ENCODE measurements at places on chromosomes 5 and 9.
A peak's percentile ranks its signal among the peaks of the same experiment; 100 is the strongest.

GRCh38 chr9:35085078-35085477 lies 5.3 kb upstream of the FANCG start:
- peak; percentile 35 for DNase-seq

DNA sequence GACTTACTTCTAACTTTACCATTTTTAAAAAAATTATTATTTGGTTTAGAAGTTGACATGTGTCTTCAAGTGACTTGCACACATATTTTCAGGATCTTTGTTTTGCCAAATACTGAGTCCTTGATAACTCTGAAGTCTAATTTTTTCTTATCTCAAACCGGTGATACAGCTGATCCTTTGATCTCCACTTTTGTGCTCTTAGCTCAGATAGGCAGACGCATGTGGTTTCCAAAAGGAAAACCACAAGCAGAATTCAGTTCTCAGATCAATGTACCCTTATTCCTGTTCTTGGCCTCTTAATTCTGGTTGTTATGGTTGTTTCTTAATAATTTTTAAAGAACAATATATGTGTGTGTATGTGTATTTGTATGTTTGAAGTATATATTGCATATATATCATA lies 238.3 kb upstream of the EDIL3 start:
- no peak for DNase-seq

- DNase-seq: no peak
Measured at GRCh38 chr5:132115375-132115774, 41.8 kb downstream of the CSF2 start.

DNA sequence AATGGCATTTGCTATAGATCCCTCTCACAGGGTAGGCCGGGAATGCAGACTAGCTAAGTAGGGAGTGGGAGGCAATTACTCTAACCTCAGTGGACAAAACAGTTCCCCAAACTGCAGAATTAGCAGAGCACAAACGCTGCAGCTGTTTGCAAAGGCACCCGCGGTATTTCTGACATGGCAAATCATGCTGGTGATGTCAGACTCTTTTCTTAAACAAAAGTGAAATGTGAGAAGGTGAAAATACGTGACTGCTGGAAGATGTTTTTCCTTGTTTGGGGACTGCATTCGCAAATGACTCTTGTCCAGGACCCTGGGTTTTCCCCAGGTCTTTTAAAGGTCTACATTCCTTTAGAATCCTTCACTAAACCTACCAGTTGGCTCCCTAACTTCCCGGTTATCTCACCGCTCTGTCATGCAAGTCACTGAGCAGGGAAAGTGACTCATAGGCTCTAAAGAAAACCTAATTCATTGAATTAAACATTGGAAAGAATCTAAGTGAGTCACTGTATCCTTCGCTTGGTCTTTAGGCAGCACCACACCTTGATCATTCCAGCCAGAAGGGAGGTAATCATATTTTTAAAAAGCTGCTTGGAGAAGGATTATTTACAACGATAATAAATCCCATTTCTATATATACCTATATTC lies 91.5 kb upstream of the DNAH5 start:
- peak; percentile 94 for DNase-seq

GRCh38 chr5:31481531-31482165 lies 50.2 kb downstream of the DROSHA start:
- DNase-seq: no peak

DNA sequence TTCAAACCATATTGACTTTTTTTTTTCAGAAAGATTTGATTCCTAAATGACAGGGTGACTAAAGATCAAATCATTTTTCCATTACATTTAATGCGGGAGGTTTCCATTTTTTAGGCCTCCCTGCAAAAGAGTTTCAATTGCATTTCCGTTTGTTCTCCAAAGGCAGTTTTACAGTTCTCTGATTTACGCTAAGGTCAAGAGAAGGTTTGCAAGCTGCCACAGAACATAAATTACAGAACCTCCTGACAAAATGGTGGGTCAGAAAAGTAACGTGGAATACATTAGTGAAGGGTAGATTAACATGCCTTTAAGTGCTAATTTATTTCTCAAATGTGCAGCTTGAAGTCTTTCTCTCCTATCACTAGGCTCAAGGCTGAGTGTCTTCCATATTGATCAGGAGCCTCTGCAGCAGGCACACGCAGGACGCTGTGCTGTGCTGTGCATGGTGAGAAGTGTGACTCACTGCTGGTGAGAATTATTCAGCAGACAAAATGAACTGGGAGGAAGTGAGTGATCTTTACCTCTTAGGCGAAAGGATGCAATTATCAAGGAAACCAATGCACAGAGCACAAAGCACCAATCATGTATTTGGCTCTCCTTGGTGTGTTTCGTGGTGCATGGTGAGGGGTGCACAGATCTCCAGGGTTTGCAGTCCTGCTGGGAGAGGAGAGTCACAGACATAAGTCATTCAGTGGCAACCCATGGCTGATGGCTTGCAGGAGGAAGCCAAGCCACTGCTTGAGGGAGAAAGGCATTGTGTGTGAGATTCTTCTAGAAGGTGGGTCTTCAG lies 136.3 kb downstream of the TENT4A start:
- no peak for DNase-seq
